ENCODE measurements at places on chromosomes 1 and 21.

GRCh38 chr1:179230721-179231120 is 1.2 kb upstream of the ABL2 start:
- DNase-seq = no peak

DNA sequence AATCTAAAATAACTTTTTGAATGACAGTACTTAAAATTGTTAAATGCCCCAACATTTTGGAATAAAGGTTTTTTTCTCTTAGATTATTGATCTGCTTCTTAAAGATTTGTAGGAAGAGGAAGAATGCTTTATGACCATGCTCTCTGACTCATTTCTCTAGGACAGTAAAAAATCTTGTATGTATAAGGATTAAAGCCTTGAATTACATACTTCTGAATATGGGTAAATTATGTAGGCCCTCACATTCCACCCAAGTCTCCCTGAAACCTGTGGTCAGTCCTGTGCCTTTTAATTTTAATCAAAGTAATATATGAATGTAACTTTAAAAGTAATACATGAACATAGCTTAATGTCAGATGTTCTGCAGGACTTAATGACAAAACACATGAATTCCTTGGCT is 50.5 kb downstream of the ABCD3 start:
- no peak for DNase-seq

DNA sequence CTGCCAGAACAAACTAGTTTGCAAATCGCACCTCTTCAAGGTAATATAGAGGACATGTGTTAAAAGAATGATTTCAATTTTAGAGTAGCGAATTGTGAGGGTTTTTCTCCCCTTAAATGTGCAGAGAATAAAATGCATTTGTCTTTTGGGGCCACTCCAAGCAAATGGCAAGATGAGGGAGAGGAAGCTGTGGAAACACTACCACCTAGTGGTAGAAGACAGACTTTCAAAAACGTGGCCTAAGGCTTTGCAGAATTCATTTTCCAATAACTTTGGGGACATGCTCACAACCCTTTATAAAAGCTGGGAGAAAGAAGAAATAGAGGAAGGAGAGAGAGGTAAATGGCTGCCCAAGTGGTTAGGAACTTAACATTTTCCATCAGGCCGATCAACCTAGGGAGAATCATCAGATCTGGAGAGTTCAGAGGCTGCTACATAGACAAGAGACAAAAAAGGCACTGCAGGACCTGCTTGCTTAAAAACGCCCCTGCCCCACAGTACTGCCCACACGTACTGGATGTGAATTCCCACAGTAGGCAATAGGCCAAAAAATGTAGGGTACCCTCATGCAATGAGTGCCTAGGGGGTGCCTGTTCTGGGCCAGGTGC is 15.7 kb upstream of the RCAN1 start:
- no peak for DNase-seq

- no peak for DNase-seq
Measured at GRCh38 chr1:24679725-24680124, 36.6 kb downstream of the SRRM1 start.

GRCh38 chr1:39115271-39116110 is 89.0 kb upstream of the MACF1 start:
- no peak for DNase-seq

- no peak for DNase-seq
Measured at GRCh38 chr1:22773981-22774832, 63.6 kb downstream of the EPHB2 start.

GRCh38 chr21:21064353-21064752 is 66.1 kb downstream of the NCAM2 start:
- DNase-seq = no peak

DNA sequence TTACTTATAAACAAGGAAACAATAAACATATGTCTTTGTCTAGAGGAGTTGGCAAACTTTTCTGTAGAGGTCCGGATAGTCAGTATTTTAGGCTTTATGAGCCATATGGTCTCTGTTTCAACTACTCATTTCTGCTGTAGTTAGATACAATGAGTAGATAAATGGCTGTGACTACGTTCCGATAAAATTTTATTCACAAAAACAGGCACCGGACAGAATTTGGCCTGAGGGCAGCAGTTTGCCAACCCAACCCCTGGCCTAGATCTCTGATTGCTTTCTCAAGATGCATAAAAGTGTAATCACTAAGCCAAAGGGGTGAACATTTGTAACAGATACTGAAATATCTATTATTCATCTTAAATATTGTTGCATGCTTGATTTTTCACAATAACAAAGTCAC is 123.1 kb upstream of the ESRRG start:
- DNase-seq = no peak

DNA sequence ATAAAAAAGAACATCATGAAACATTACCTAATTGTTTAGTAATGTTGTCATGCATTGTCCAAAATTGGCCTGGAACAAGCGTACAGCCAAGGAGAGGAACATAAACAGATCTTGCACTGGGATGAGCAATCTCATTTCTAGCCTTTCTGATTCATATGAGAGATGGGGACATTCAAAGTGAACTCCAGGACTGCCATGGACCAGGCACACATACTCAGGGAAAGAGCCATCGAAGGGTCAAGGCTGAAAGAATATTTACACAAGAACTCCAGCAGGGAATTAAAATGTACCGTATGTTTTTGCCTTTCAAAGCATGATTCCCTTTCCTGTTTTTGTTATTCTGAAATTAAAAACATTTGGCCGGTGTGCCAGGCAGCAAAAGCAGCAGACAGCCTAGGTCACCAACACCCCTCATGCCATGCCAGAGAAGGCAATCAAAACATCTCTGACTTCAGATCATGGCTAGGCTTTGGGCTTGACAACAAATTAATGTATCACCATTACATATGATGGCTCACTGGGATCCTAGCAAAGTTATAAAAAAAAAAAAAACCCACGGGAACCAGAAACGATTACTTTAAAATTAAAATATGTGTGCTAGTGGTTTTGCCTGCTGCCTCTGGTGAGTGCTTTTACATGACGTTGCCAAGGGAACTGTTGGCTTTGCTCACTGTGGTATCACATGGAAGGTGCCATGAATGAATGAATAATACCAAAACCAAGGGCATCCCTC is 159.8 kb downstream of the TGFBR3 start:
- no peak for DNase-seq

DNA sequence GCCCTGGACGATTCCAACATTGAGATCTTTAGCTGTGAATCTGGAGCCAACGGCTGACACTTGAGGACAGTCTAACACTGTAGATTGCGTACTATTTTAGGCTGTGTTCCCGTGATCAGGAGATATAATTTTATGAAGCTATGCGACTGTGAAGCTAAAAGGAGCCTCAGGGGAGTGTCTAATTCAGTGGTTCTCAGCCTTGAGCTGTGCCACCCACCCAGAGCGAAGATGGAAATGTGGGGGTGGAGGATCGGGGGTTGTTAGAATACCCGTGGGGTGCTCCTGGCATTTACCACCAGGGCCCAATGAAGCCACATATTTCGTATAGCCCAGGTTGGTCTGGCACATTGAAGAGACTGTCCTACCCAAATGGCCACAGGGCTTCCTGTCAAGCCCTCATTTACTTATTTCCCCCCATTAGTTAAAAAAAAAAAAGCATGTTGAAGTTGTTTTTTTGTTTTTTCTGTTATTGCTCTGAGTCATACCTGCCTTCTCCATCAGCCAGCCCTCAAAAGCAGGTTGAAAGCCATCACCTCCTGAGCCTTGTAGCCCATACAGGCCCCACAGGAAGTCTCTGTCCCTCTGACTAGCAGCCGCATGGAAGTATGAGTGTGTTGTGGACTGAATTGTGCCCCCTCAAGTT is 141.7 kb downstream of the GALNT2 start:
- DNase-seq = no peak

- DNase-seq = no peak
Measured at GRCh38 chr1:23591460-23592208, 32.3 kb upstream of the ID3 start.

DNA sequence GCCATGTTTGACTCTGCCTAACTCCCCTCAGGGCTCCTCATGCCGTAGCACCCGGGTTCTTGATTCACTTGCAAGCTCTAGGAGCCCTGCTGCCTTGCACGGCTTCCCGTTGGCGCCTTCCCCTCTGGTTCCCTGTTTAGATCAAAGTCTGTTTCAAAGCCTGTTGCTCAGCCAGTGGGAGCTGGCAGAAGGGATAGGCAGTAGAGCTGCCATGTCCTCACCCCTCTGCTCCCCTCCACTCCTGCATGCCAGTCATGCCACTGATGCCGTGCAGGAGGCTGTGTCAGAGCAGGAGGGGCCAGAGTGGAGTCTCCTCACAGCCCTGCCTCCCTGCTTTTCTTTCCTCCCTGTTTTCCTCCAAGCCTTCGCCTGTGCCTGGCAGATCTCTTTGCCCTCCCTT is 26.5 kb downstream of the HMGCS2 start:
- DNase-seq = no peak

DNA sequence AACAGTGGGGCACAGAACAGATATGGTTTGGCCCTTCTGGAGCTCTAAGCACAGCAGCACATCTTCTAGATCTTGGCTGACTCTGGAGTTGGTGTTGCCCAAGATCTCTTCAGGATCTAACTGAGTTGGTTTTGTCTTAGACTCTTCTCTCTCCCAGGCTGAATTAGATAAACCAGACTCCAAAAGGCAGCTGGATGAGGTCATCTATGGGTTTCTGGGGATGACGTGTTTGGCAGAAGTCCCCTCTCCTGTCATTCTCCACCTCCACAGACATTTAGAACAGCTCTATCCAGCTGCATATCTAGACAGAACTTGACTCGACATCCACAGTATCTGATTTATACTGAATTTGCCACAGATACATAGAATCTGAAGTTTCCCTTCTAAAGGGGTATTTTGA is 75.3 kb downstream of the ST6GALNAC5 start:
- DNase-seq = no peak

DNA sequence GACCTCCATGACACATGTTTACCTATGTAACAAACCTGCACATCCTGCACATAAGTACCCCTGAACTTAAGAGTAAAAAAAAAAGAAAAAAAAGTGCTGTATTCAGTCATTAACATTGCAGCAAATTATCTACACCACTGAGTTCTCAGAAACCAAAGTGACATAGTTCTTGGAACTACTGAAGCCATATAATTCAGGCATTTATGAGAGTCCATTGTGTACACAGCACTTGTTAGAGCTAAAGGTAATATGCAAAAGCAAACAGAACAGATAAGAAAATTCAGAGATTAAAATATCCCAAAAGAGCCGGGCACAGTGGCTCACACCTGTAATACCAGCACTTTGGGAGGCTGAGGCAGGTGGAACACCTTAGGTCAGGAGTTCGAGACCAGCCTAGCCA is 38.0 kb downstream of the F5 start:
- DNase-seq = no peak

DNA sequence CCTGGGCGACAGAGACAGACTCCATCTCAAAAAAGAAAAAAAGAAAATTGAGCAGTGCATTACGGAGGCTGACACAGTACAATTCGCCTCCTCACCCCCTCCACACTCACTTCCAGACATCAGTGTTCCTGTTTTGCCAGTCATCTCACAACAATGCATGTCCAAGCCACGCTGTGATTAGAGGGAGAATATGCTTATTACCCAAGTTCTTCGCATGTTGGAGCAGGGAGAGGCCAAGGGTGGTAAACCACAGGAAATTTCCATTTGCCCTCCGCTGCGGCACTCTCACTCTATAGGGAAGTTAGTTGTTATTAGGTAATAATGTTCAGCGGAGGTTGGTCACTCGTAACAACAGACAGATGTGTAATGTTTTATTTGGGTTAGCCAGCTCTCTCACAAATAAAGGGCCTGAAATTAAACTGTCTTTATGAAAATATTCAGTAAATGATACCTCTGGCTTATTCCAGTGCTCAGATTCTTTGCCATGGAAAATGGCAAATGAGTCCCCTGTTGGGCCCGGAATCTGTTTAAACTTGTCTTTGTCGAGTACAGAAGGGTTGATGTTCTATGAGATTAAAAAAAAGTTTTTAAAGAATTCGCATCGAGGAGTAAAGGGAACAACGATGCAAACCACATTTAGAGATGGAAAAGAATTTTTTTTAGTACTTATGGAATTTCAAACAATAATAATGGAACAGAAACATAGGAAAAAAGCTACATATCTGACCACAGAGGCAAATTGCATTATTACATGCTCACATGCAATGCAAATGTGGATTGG is 33.1 kb downstream of the KCNJ15 start:
- DNase-seq = no peak

Measured in SW 1271 (cell line).